Stomach (tissue), 19 donors: ENCODE measurements at places on chromosomes 16 and 17.
A peak's percentile ranks its signal among the peaks of the same experiment; 100 is the strongest.

GRCh38 chr17:39757176-39757662 is 19.5 kb downstream of the GRB7 start:
- DNase-seq, result no peak

DNA sequence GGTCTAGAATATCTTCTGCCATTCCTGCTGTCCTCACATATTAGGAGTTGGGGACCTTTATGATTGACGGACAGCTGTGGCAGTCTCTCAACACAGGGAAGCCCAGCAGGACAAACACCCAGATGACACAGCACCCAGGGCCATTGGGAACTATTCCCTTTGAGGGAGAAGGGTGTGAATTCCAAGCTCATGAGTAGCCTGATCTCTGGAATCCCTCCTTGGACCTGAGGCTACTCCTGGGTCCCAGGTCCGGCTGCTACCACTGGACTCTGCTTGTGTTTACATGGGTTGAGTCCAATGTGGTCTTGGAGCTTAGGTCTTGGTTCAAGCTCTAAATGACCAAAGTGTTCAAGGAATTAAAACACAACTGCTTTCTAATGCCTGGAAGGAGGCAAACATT is 78.9 kb downstream of the SLC6A2 start:
- no peak for DNase-seq

- no peak for DNase-seq
Measured at GRCh38 chr17:61733021-61733420, 130.3 kb downstream of the BRIP1 start.

GRCh38 chr16:15494236-15494635 is 59.8 kb downstream of the BMERB1 start:
- DNase-seq, result no peak

DNA sequence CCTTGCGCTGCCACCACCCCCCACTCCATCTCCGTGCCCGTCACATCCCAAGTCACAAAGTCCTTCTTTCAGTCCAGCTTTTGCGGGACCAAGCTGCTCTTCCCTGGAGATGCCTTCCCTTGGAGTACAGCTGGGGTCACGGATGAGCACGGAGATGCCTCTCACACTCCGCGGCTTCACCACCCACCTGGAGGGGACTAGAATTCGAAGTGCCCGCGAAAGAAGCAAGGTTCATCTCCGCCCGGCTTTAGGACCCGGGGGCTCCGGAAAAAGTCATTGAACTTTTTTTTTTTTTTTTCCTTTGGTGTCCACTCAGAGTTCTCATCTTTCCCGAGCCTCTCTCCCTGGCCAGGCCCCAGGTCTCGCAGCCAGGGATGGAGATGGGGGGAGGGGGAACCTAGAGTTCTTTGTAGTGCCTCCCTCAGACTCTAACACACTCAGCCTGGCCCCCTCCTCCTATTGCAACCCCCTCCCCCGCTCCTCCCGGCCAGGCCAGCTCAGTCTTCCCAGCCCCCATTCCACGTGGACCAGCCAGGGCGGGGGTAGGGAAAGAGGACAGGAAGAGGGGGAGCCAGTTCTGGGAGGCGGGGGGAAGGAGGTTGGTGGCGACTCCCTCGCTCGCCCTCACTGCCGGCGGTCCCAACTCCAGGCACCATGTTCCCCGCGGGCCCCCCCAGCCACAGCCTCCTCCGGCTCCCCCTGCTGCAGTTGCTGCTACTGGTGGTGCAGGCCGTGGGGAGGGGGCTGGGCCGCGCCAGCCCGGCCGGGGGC is at the start of gene FKBP10:
Gene FKBP10 (plus strand): TSS at position 624 of the 771 bp plus-strand sequence. CDS start 31 bp downstream, at position 655.
- peak; percentile 94 for DNase-seq

- DNase-seq, result no peak
Measured at GRCh38 chr17:63418540-63418939, 27.6 kb downstream of the CYB561 start.

DNA sequence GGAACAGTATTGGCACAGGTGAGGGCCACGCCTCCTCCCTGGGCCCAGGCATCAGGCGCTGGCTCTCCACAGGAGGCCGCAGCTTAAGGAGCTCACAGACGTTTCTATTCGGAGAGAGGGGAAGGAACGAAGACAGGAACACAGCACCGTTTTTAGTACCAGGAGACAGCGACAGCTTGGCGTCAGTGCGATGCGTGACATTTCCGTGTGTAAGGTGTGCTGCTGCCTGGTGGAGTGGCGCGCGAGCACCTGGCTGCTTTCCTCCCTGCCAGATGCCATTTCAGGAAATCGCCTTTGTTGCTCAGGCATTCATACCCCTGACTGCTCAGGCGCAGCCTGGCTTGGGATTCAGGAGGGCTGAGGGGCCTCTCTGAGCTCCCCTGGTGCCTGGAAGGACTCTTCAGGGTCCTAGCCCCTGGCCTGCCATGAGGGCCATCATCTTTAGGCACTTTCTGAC is 367.5 kb downstream of the CPPED1 start:
- DNase-seq, result no peak

DNA sequence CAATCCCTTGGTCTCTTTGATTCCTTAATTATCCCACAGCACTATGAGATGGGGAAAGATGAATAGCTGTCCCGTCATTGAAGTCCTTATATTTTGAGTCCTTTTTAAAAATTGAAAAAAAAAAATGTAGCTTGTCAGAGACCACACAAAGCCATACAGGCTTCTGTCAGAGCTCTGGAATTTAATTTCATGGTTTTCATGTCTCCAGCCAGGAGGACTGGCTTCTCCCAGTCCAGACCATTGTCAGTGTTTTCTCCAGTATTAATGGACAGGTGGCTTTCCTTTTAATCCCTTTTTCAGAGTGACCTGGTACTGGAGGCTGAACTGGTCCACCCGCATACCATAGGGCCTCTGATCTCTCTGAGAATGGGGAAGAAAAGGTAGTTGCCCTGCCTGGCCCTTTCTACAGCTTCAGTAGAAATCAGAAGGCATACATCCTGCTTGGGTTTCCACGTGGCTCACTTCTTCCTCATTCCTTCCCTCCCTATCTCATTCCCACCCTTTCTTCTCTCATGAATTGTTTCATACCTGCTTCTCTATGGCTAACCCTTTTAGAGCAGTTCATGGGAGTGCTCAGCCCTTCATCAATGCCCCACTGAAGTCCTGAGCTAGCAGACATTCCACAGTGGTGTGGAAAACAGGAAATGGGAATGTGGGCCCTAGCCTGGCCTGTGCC is 29.1 kb downstream of the TRIM16 start:
- DNase-seq, result peak; percentile 79

- no peak for DNase-seq
Measured at GRCh38 chr16:88900662-88901052, 34.2 kb upstream of the PABPN1L start.

- DNase-seq, result no peak
Measured at GRCh38 chr16:8251298-8251697, 339.0 kb downstream of the TMEM114 start.

DNA sequence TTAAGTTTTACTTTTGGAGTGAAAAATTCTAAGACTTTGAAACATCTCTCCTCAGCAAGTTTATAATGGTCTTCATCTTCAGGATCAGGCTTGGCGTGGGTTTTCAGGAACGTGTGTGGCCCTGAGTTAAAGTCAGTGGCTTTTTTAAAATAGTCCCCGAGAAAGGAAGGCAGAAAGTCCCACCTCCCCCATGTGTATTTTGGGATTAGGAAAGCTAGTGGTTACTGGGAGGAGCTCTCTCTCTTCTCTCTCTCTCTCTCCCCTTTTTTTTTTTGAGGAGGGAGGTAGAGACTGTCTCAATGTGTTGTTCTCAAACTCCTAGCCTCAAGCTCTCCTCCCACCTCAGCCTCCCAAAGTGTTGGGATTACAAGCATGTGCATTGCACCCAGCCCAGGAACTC is 213.2 kb downstream of the IRX3 start:
- no peak for DNase-seq

DNA sequence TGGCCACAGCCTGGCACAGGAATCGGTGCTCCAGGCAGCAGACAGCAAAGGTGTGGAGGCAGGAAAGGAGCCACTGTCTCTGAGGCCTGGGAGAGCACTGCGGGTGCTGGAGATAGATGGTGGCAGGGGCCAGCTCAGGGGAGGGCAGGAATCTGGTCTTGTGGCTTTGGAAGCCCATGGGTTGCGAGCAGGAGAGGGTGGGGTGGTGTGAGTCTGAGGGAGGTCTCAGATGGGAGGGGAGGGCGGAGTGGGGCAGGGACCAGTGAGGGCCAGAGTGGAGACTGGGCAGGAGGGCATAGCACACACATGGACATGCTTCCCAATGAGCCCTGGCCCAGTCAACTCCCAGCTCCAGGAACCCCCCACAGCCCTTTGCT is 70.1 kb downstream of the SREBF1 start:
- DNase-seq, result no peak

GRCh38 chr16:65394281-65394680 is 272.4 kb upstream of the CDH11 start:
- peak; percentile 47 for DNase-seq

GRCh38 chr16:75096656-75097055 is 19.9 kb downstream of the LDHD start:
- DNase-seq, result peak; percentile 80

DNA sequence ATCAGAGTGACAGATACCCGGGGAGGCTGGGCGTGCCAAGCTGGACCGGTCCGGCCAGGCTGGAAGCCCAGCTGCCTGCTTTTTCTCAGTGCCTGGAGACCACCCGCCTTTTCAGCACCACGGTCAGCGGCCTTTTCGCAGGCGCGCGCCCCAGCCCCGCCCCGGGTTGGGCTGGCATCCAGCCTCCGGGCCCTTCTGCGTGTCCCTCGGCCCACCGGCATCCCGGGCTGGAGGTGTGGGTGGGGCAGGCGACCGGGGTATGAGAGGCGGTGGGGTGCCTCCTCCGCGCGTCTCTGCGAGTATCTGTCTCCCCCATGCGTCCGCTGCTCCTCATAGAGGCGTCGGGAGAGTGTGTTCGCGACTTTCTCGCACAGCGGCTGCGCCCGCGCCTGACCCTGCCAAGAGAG is 102.5 kb downstream of the MRM1 start:
- peak; percentile 87 for DNase-seq

- no peak for DNase-seq
Measured at GRCh38 chr16:63372815-63373214, 1336.6 kb upstream of the CDH8 start.

- peak; percentile 52 for DNase-seq
Measured at GRCh38 chr17:49616601-49617131, 41.0 kb downstream of the NXPH3 start.

DNA sequence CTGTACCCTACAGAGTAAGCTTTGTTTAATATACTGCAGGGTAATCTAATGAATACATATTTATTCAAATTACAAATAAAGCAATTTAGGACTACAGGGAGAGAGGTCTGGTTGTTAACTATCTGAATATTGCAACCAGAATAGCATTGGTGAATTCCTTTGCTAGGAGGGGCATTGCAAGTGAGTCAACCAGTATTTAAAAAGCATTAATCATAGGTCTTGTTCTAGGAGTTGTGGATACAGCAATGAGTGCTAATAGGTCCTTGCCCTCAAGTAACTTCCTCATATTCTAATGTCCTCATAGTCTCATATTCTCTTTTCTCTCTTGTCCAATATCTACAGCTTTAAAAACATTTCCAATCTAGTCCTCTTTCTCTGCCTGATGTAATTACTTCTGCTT is 531.4 kb downstream of the CDH11 start:
- DNase-seq, result no peak
